ENCODE measurements at places on chromosomes 5 and 9.

DNA sequence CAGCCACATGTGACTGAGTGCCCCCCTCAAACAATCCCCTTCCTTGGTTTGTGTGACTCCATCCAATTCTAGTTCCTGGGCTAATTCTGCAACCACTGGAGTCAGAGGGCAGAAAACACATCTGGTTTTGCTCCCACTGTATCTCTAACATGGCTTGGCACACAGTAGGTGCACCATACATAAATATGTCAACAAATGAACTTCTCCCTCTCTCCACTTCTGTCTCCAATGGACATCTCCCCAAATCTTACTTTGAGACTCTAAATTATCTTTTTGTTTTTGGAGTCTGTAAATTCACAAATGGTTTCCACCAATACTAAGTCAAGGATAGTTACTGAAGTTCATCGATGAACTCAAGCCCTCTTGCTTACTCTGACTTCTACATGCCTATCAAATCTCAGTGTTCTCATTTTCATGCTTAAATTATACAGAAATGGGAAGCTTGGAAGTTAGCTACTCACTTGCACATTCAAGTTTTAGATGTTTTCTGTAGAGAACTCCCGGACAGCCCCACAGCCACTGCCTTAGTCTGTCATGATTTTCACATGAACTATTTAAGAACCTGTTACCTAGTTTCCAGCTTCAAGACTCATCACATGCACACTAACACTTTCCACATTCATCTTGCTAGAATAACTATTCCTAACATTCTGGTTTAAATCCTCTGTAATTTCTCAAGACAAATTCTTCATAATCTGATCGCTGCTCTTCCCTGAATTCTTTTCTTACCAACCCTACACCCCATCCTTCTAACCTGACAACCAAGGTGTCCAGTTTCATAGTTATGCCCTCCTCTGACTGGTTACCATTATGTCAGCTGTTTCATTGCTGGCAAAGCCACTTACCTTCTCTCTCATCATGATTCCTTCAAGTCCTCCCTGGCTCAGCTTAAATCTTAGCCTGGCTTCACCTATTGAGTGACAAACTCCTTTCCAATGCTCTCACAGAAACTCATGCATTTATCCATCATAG lies 6.0 kb downstream of the RPL37 start:
- DNase-seq = no peak

GRCh38 chr9:124350494-124351263 lies 64.6 kb downstream of the PSMB7 start:
- DNase-seq = no peak

DNA sequence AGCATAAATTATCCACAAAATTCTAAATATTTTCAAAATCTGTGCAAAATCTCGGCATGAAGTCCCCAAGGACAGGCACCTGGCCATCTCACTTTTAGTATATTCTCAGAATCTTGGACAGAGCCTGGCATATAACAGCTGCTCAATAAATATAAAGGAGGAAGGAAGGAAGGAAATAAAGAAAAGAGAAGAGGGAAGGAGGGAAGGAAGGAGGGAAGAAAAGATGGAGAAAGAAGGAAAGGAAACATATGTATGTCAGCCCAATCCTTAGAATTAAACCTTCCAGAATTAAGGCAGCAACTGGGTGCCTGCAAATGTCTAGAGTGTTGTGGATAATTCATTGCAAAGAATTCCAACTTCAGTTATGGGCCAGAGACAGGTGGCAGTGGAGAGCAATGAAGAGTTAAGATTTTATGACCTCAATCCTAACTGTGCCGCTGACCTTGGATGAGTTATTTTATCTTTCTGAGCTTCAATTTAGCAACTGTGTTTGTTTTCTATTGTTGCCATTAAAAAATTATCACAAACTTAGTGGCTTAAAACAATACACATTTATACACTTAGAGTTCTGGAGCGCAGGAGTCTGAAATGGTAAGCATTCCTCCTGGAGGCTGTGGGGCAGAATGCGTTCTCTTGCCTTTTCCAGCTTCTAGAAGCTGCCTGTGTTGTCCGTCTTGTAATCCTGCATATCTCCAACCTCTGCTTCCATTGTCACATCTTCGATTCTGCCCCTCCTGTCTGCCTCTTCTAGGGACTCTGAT lies 200.9 kb upstream of the MSX2 start:
- DNase-seq = no peak

GRCh38 chr5:127696683-127697082 lies 6.5 kb upstream of the CCDC192 start:
- no peak for DNase-seq

GRCh38 chr5:179146277-179146676 lies 86.1 kb downstream of the ZNF354C start:
- DNase-seq = no peak

DNA sequence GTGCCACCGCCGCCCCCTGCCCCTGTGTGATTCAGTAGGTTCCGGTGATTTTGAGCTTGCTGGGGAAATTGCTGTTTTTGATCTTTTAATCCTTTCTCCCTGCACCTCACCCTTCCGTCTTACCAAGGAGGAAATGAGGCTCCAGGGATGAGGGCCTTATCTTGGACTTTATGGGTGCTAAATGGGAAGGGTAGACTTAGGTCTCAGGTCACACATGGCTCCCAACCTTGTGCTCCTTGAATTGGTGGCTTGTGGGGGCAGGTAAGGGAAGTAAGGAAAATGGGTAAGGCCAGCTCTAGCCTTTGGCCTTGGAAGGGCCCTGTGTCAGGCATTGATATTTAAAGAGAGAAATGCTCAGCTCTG lies 1.9 kb downstream of the ERGIC1 start:
- no peak for DNase-seq
